ENCODE measurements at places on chromosomes 7 and 10. TPM values are rescaled to one million over a fixed set of nuclear protein-coding genes. Genes with fewer than 3 reads are reported as not detected.

DNA sequence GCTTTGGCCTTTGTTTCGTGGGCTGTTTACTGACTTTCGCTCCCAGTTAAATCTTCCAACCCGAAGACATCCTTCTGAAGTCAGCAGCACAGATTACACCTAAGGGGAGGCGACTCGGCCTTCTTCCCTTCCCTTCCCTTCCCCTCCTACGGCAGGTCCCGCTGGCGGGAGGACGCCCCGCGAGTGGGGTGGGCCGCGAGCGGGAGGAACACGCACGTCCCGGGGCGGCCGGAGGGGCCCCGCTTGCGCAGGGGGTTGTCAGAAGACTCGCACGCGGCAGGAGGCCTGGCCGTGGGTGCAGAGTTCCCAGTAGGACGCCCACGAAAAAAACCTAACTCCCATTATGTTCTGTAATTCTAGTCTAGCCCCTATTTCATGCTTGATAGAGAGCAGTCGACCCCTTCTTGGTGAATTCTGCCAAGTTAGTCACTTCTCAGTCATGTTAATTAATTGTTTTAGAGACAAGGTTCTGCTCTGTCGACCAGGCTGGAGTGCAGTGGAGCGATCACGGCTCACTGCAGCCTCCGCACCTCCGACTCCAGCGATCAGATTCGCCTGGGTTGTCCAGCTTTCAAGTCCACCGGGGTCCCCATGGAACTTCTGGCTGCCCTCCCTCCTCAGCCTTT is 19.2 kb upstream of the ZNF32 start:
- no peaks in the 10 kb centered on the region for H3K36me3 ChIP-seq
- peaks cover 12% of the 10 kb centered on the region for H3K27me3 ChIP-seq
- H3K27ac ChIP-seq: no peak overlapping the region
- no peak overlapping the region for H3K4me3 ChIP-seq

The LRRC61 gene
- 16.2 TPM for polyA plus RNA-seq

DNA sequence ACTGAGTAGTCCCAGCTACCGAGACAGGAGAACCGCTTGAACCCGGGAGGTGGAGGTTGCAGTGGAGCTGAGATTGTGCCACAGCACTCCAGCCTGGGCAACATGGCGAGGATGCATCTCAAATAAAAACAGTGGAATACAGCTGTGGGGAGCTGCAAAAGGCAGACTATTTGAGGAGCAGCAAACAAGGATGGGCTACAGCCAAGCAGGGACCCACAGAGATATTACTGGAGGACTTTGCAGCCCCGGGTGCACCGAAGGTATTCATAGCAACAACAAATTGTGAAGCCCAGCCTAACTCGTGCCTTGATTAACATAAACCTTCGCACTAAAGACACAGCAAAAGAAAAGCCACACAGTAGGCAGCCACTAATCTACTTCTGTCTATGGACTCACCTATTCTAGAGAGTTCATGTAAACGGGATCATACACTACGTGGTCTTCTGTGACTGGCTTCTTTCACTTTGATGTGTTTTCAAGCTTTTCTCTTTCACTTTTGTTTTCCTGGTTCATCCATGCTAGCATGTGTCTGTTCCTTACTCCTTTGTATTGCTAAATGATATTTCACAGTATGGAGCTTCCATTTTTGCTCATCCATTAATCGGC is 34.0 kb downstream of the PODXL start:
- peaks cover 19% of the 10 kb centered on the region for H3K4me1 ChIP-seq
- no peak overlapping the region for H3K4me3 ChIP-seq
- H3K36me3 ChIP-seq: no peaks in the 10 kb centered on the region
- peak overlapping the region; percentile 60 for H3K27ac ChIP-seq
- H3K27me3 ChIP-seq: no peaks in the 10 kb centered on the region
- DNase-seq: no peak

DNA sequence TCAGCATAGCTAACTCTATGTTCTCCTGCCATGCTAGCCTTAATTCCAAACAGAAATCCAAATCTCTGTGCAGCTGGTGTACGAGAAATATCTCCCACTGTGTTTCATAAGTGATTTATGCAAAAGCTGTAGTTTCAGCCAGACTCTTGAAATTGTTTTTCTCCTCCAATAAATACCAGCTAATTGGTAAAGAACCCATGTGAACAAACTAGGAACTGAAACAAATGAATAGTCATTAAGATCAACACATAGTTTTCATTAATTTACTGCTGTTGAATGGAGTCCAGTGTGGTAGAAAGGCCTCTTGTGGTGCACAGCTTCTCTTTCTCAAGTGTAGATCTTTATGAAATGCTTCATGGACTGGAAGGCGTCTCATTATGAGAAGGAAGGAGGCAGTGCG is 18.4 kb downstream of the PPP1R17 start:
- DNase-seq: no peak
- H3K36me3 ChIP-seq: no peaks in the 10 kb centered on the region
- H3K27ac ChIP-seq: no peak overlapping the region
- no peaks in the 10 kb centered on the region for H3K27me3 ChIP-seq
- no peak overlapping the region for H3K4me3 ChIP-seq

The MPP7 gene
- 12.2 TPM for polyA plus RNA-seq

The CPED1 gene
- 14.9 TPM for polyA plus RNA-seq

DNA sequence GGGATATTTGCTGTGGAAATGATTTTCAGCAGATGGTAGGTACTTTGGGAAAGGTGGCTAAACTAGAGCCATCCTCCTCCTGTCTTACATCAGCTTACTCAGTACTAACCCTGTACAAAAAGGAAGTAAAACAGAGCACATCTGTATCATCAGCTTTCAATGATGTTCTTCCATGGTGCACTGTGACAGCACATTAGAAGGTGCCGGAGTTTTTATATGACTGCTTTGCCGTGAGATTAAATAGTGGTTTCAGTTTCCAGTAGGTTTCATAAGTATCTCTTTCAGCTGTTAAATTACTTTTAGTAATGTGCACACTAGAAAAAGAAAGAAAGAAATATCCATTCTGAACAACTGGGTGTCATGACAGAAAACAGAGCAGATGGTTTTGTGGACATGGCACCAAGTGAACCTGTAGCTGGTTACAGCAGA is 86.5 kb downstream of the ARID5B start:
- H3K27ac ChIP-seq: peak overlapping the region; percentile 13
- peaks cover 8% of the 10 kb centered on the region for H3K4me1 ChIP-seq
- no peaks in the 10 kb centered on the region for H3K27me3 ChIP-seq
- H3K36me3 ChIP-seq: no peaks in the 10 kb centered on the region
- no peak for DNase-seq
- no peak overlapping the region for H3K4me3 ChIP-seq

The PGAM2 gene
- polyA plus RNA-seq: 0.40 TPM

- no peaks in the 10 kb centered on the region for H3K36me3 ChIP-seq
- H3K4me1 ChIP-seq: peaks cover 3% of the 10 kb centered on the region
- DNase-seq: no peak
- H3K27me3 ChIP-seq: no peaks in the 10 kb centered on the region
- no peak overlapping the region for H3K4me3 ChIP-seq
- no peak overlapping the region for H3K27ac ChIP-seq
These were observed 7.1 kb downstream of the TASOR2 start for GRCh38 chr10:5691786-5692185.

The LEP gene
- 0.14 TPM for polyA plus RNA-seq

The ZNF736 gene
- 23.9 TPM for polyA plus RNA-seq

The NODAL gene
- polyA plus RNA-seq: 1.3 TPM

GRCh38 chr7:19670806-19671205 is 38.0 kb downstream of the POLR1F start:
- no peak for DNase-seq
- no peaks in the 10 kb centered on the region for H3K27me3 ChIP-seq
- no peak overlapping the region for H3K4me3 ChIP-seq
- no peaks in the 10 kb centered on the region for H3K36me3 ChIP-seq
- H3K4me1 ChIP-seq: no peaks in the 10 kb centered on the region

GRCh38 chr7:154868921-154869320 is 134.0 kb downstream of the PAXIP1 start:
- H3K4me1 ChIP-seq: no peaks in the 10 kb centered on the region
- no peak for DNase-seq
- no peak overlapping the region for H3K4me3 ChIP-seq
- H3K27ac ChIP-seq: no peak overlapping the region

The SLC13A1 gene
- polyA plus RNA-seq: not detected

DNA sequence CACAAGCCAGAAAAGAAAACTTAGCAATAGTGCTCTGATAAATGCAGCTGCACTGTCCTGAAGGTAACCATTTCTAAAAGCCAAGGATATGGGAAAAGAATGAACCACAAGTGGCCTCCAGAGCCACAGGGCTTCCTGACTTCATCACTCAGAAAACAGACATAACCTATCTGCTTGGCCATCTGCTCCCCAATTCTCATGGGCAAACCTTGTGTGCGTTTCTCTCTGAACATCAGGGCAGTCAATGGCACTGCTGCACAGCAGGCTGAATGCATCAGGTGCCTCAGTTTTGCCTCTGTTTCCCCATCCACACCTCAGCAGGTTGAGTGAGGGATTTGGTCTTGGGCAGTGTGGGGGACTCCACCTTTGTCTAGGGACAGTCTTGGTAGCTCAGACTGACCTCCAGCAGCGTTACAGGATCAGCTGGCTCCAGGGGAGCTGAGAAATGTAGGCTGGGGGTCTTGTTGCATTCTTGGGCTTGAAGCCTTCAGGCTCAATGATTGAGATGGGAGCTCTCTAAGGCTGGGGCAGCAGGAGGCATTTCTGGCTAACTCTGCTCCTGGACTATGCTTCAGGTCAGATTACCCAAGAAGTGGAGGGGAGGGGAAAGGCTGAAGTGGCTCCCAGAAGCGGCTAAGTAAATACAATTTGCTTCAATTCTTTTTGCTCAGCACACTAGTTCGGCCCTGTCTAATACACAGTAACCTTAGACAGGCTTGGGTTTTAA is 23.6 kb upstream of the PDLIM1 start:
- no peak overlapping the region for H3K4me3 ChIP-seq
- H3K4me1 ChIP-seq: no peaks in the 10 kb centered on the region
- H3K36me3 ChIP-seq: no peaks in the 10 kb centered on the region
- H3K27me3 ChIP-seq: no peaks in the 10 kb centered on the region

- H3K4me3 ChIP-seq: no peak overlapping the region
- no peaks in the 10 kb centered on the region for H3K36me3 ChIP-seq
- H3K4me1 ChIP-seq: peaks cover 5% of the 10 kb centered on the region
These were observed 5.1 kb upstream of the MAFK start for GRCh38 chr7:1525409-1525808.

GRCh38 chr7:87833130-87833529 is 43.0 kb downstream of the SLC25A40 start:
- H3K27ac ChIP-seq: no peak overlapping the region
- no peak for DNase-seq
- no peaks in the 10 kb centered on the region for H3K27me3 ChIP-seq
- H3K36me3 ChIP-seq: no peaks in the 10 kb centered on the region
- H3K4me1 ChIP-seq: no peaks in the 10 kb centered on the region

GRCh38 chr7:74051629-74052410 is 23.8 kb downstream of the ELN start:
- no peaks in the 10 kb centered on the region for H3K27me3 ChIP-seq
- H3K4me3 ChIP-seq: no peak overlapping the region
- DNase-seq: no peak
- H3K27ac ChIP-seq: no peak overlapping the region

DNA sequence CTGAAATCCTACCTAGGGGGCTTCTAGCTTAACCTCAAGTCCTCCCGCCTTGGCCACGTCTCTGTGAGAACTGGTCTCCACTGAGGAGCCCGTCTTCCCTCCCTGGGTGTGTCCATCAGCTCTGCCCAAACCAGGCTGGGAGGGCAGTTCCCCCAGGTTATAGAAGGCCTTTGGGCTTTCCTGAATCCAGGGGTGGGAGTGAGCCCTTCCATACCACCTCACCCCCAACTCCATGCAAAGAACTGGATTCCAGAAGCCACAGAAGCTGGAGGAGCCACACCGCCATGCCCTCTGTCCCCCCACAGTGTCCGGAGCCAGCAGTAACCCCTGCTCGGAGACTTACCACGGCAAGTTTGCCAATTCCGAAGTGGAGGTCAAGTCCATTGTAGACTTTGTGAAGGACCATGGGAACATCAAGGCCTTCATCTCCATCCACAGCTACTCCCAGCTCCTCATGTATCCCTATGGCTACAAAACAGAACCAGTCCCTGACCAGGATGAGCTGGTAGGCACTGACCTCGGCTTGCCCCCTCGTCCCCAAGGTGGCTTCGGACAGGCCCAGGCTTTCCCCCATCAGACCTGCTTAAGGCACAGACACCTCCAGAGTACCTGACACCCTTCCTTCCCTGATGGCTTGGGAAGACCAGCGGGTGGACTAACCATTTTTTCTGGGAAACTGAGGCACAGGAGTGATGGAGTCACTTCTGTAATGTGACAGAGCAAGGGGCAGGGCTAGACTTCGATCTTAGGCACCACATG is 4.7 kb downstream of the CPA1 start:
- no peaks in the 10 kb centered on the region for H3K4me1 ChIP-seq
- no peak overlapping the region for H3K4me3 ChIP-seq
- H3K27me3 ChIP-seq: no peaks in the 10 kb centered on the region
- no peak for DNase-seq
